ENCODE measurements at places on chromosomes 3 and 15. TPM values are rescaled to one million over a fixed set of nuclear protein-coding genes. Genes with fewer than 3 reads are reported as not detected.

Gene ABHD6
- 3.8 TPM for total RNA-seq

Gene MUSTN1
- total RNA-seq = not detected

Gene TLR9
- 0.25 TPM for total RNA-seq

Gene SLC22A14
- total RNA-seq = 0.45 TPM

Gene GOLGA6A
- total RNA-seq = 0.31 TPM

Gene CIDEC
- total RNA-seq = not detected

Gene FEZF2
- total RNA-seq = not detected

Gene PARP15
- 0.22 TPM for total RNA-seq

Gene KLHL40
- not detected for total RNA-seq

Gene RIOX2
- 17.3 TPM for total RNA-seq

Gene POC1A
- 3.1 TPM for total RNA-seq

Gene TBC1D5
- total RNA-seq = 23.0 TPM

Gene SLC9C1
- total RNA-seq = not detected

Gene RASGRF1
- total RNA-seq = 1.2 TPM

Gene CCR3
- not detected for total RNA-seq

Gene KLF15
- 0.29 TPM for total RNA-seq

Gene C3orf33
- total RNA-seq = 2.4 TPM

Gene SERPINI2
- 0.32 TPM for total RNA-seq

Gene PGBD4
- 1.4 TPM for total RNA-seq

Gene CMTM7
- total RNA-seq = 23.9 TPM

Gene PP2D1
- not detected for total RNA-seq

Gene ZPLD1
- 0.60 TPM for total RNA-seq

Gene CLSTN2
- total RNA-seq = 80.9 TPM

Gene IFRD2
- 59.2 TPM for total RNA-seq

Gene STRA6
- 13.7 TPM for total RNA-seq

Gene LSAMP
- total RNA-seq = 16.0 TPM

Gene COL8A1
- total RNA-seq = 118 TPM

Gene MBNL1
- 89.1 TPM for total RNA-seq

Gene ANKRD34C
- 0.05 TPM for total RNA-seq

Gene EPHA3
- total RNA-seq = 5.0 TPM

Gene CA12
- 0.70 TPM for total RNA-seq

Gene GOLGA8J
- total RNA-seq = 0.67 TPM

Gene GPR149
- total RNA-seq = not detected

Gene TTLL13
- 0.14 TPM for total RNA-seq

Gene ARGFX
- not detected for total RNA-seq
